ENCODE measurements at places on chromosomes 6 and 20.

- DNase-seq, result no peak
Measured at GRCh38 chr20:23437126-23437899, 2.2 kb upstream of the CSTL1 start.

GRCh38 chr6:44388887-44389286 lies 1.4 kb downstream of the CDC5L start:
- no peak for DNase-seq

GRCh38 chr6:37218061-37218460 lies 39.5 kb upstream of the TBC1D22B start:
- no peak for DNase-seq

- no peak for DNase-seq
Measured at GRCh38 chr6:166612471-166612881, 14.6 kb downstream of the RPS6KA2 start.

DNA sequence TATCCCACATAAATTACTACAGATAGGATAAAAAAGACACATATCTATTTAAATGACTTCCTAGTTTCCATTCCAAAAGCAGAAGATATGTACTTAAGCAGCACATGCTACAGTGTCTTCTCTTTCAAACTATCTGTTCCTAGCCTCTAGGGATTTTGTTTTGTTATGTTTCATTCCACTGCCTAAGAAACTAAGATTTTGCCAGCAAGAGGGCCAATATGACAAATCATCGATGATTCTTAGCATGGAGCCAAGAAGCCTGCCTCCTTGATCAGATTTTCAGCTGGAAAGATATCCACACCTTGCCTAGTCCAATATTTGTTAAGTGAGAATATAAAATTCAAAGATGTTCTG lies 7.0 kb downstream of the SNX5 start:
- DNase-seq, result no peak

DNA sequence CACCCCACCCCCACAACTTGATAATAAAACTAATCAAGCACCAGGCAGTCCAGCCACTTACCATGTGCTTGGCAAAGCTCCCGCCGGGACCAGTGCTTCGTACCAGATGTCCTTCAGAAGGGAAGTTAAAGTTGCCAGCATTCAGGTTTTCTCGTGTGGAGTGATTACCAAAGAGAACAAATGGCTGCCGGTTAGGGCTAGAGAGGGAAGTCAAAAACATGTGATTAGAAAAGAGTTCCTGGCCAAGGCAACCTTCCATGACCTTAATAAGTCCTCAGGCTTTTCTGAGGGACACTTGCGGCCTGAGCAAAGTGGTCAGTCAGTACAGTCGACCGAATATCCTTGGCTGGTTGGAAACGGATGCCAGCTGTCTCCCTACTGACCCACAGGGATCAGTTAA lies 67.0 kb downstream of the DNAAF9 start:
- DNase-seq, result no peak

DNA sequence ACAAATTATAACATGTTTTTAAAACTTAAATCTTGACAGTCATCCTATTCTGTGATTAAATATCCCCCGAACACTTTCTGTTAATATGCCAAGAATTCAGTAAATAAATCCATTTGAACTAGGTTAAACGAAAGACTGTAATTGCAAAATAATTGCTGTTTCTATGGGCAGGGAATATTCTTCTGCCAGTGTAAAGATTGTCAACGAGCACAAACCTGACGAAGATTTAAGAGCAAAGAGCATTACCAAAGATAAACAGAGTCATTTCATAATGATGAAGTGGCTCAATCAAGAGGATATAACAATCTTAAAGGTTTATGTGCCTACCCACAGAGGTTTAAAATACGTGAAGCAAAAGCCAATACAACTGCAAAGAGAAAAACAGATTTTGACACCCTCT lies 76.3 kb upstream of the ADGRG6 start:
- no peak for DNase-seq

DNA sequence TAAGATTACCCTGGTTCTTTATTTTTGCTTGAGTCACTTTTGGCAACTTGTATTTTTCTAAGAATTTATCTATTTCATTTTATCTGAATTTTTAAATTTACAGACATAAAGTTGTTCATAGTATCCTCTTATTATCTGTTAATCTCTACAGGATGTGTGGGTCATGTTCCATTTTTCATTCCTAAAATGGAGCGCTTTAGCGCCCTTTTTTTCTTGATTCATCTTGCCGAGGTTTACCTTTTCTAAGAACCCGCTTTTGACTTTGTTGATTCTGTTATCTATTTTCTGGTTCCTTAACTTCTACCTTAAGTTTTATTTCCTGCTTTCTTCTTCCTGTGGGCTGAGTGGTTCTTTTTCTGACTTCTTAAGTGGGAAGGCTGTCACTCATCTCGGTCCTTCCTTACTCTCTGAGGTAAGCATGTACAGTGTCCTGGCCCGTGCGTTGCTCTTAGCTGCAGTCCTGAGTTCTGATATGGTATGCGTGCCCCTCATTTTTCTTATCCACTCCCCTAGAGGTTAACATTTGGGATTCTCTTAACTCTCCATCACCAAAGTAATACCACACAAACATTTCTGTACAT lies 399.8 kb downstream of the CDC5L start:
- DNase-seq, result no peak

DNA sequence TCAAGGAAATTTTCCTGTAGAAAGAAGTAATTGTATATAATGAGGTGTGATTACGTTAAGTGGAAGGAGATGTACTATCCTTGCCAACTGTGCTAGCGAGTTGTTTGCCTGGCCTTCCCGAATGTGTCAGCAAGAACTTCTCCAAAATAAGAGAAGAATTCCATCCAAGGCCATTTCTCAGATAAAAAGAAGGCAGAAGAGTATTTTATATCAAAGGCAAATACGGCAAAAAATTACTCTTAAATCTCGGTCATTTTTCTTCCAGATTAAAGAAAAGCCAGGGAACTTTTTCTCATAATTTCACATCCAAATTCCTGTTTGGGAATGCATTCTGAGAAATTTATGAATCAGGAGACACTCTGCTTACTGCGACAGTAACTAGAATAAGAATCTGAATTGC lies 290.6 kb downstream of the CBLN4 start:
- DNase-seq, result no peak

- DNase-seq, result no peak
Measured at GRCh38 chr20:54933212-54933904, 458.0 kb downstream of the DOK5 start.

GRCh38 chr6:170250455-170250854 lies 40.4 kb downstream of the DLL1 start:
- no peak for DNase-seq

GRCh38 chr20:6705106-6705766 lies 62.2 kb upstream of the BMP2 start:
- no peak for DNase-seq

DNA sequence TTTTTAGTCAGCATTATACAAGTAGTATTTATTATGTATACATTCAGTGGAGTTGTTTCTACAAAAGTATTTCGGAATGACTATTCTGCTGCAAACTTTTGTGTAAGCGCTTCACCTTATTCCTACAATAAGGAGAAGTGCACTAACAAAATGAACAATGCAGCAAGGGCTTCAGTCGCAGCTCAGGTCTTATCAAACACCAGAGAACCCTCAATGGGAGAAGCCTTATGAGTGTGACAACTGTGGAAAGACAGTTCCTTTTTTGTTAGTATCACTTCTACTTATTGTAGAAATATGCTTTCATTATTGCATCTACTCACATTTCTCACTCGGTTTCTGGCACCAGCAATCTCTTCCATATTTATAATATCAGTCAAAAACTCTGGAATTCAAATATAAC lies 18.8 kb downstream of the ZKSCAN3 start:
- no peak for DNase-seq

DNA sequence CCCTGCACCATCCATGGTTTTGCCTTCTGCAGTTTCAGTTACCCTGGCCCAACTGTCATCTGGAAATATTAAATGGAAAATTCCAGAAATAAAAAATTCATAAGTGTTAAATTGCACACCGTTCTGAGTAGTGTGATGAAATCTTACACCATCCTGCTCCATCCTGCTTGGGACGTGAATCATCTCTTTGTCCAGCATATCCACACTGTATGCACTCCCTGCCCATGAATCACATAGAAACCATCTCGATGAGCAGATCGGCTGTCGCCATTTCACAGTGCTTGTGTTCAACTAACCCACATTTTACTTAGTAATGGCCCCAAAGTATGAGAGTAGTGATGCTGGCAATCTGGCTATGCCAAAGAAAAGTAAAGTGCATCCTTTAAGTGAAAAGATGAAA lies 105.9 kb upstream of the ID4 start:
- no peak for DNase-seq

DNA sequence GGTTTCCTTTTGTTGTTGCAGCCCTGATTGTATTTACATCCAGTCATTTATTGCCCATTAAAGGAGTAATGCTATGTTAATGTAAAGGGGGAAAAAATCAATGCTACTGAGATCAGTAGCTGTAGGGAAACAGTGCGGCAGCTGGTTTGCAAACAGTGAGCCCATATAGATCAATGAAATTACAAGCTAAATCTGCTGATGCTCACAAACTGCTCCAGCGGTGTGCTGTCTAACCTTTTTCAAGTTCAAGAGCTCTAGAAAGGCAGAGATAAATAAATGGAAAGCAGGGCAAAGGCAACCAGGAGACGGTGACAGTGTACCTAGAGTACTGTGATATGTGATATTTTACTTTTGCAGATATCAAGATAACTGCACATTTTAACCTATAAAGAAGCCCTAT lies 449.0 kb upstream of the MMS22L start:
- no peak for DNase-seq

DNA sequence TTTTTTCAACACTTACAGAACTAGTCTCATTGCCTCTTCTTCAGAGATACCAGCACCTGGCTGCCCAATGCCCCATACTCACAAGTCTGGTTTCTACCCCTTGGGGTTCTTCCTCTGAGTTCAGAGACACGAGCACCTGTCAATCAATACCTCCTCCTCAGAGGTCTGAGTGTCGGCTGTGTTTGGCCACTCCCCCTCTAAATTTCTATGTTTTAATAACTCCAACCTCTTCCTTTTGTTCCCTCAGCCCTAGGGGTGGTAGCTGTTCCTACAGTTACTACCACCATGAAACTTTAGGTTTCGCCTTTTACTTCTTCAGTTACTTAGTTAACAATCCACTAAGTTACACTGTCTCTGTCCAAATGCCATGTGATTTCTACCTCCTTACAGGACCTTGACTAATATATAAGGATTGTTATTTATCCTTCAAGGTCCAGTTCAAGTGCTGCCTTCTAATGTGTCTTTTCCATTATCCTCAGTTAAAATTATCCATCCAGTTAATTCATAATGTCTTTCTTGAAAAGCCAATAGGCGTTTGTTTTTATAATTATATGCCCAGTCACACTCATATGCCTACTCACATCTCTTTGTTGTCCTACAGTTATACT lies 14.6 kb upstream of the PHF20 start:
- DNase-seq, result no peak

DNA sequence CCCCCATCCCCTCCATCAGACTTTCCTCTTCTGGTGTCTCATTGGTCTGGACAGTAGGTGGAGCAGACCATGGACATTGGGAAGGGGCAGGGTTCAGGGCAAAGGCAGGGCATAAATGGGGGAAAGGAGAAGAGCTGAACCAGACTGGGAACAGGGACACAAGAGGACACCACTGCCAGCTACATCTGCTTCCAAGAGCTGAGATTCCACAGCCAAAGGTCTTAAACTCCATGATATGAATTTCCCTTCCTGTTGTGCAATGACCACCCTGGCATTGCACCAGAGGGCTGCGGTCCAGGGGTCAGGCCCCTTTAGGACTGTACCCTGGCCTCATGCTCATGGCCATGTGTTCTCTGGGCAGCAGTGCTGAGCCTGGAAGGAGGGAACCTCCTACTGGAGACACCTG lies 137.9 kb downstream of the MAFB start:
- no peak for DNase-seq

DNA sequence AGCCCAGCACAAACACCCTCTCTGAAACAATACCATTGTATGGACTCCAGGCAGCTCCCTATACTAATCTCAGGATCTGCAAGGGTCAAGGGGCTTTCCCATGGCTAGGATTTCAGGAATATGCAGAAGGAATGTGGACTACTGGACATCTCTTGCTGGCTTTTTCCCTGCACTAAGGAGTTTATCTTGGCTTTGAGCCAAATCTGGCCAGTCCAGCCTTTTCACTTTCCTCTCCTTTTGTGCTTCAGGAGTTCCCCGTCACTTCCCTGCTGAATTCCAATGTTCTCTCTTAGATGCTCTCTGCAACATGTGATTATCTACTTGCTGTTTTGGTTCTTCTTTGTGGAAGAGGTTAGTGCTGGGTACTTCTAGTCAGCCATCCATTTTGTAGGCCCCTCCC lies 568.2 kb downstream of the HDGFL1 start:
- no peak for DNase-seq

DNA sequence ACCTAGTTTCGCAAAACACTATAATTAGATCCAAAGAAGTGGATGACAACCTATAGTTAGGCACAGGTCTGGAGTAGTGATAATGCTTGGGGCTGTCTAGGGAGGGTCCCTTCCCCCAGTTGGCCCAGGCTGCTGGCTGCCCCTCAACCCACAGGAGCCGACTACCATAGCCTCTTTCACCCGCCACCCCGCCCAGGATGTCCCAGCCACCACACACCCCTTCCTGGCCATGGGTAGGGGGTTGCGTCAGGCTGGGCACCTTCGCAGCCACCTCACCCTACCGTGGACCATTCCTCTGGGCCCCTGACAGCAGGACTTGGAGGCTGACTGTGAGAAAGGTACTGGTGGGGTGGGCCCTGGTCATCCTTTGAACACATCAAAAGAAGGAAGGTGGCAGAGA lies 8.5 kb downstream of the TFEB start:
- DNase-seq, result no peak

DNA sequence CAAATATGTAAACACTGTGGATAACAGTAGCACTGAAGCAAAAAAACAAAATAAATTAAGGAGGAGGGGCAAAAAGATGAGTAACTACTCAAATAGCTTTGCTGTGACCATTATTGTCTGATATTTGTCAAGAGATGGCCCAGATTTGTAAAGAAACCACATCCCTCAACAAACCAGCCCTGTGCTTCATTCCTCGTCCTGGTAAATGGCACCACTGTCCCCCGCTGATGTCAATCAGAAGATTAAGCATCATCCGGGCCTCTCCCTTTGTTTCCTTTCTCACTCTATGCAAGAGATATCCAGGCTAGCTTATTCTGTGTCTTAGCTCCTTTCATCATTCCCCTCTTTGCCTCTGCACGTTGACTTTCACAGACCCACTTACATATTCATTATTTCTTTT lies 259.0 kb downstream of the SYNE1 start:
- no peak for DNase-seq

GRCh38 chr6:43977404-43978111 lies 149.7 kb downstream of the MRPL14 start:
- DNase-seq, result no peak

GRCh38 chr6:31651602-31652191 lies 764 bp downstream of the BAG6 start:
- DNase-seq, result no peak

DNA sequence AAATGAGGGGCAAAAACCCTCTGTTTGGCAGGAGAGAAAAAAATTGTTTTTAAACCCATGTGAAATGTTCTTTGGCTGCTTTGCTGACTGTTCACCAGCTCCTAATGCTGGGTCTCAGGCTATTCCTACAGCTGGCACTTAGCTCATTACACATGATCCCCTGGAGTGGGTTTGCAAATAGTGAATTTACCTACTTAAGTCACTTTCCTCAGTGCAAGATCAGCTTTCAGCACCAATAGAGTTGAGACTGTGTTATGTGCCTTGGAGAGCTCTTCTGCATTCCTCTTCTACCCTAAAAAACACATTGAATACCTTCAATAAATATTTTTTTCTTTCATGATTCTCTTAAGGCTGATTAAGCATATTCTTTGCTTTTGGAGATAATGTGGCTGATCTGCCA lies 58.4 kb upstream of the PRDM1 start:
- no peak for DNase-seq
